ENCODE measurements at places on chromosomes 6 and 20.

DNA sequence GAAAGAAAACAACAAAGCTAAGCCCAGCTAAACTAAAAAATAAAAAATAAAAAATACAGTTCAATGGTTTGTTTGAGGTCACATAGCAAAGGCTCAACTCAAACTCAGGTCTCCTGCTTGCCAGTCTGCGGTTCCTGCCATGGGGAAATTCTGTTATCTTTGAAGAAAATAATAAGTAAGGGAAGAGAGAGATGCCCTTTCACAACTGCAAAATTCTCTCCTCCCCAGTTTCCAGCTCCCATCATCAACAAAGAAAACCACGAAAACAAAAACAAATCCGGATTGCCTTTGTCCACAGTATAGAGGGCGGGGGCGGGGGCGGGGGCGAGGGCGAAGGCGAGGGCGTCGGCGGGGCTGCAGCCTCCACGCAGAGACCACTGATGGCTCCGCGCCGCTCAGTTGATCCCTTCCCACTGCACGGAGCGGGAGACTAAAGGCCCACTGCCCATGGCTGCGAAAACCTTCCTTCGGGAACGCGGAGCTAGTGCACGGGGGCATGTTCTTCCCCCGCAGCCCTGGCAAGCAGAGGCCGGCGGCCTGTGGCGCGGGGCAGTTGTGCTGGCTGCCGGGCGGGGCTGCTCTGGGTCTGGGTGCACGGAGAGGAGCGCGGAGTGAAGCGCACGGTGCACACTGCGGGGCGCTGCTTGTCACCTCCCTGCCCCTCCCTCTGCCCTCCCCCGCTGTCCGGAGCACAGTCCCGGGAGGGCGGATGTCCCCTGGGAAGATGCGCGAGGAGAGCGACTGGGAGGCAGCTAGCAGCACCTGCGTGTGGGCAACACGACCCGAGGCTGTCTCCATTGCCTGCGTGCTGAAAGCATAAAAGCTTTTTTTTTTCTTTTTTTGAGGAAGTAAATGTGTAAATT, 54.1 kb upstream of the TPD52L1 start:
- DNase-seq, result peak; percentile 4

- DNase-seq, result no peak
Observed at GRCh38 chr6:142932889-142933288, 12.1 kb downstream of the HIVEP2 start.

DNA sequence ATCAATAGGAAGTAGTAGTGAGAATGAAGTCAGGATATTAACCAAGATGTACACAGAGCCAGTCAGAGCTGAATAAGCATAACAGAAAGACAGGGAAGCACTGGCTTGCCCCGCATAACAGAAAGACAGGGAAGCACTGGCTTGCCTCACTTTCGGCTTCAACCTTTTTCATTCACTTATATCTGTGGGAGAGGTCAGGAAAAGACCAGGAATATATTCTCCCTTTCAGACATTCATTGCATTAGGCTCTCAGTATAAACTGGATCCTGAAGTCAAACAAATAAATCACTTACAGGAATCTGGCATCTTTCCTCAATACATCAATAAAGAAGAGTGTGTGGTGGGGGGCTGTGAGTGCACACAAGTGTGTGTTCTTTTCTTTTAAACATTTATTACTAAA, 437.6 kb downstream of the C6orf118 start:
- no peak for DNase-seq

GRCh38 chr6:31070711-31071197, 41.6 kb downstream of the C6orf15 start:
- DNase-seq, result no peak

DNA sequence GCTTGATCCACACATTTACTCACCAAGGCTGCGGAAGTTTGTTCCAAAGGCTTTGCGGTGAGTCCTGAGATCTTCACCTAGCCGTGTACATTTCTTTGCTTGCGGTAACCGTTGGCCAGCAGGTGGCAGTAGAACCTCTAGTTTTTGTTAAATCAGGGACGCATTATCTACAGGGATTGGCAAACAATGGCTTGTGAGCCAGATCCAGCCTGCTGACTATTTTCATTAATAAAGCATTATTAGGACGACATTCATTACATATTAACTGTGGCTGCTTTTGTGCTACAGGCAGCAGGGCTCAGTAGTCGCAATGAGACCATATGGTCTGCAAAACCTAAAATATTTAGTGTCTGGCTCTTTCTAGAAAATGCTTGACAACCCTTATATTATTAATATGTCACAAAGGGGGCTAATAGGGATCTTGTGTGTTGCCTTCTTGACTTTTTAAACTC, 174.1 kb downstream of the DOK5 start:
- peak; percentile 57 for DNase-seq

GRCh38 chr20:20683020-20683419, 29.4 kb downstream of the RALGAPA2 start:
- DNase-seq, result no peak

GRCh38 chr6:138109042-138109997, 2.1 kb upstream of the PERP start:
- peak; percentile 65 for DNase-seq

- no peak for DNase-seq
Observed at GRCh38 chr20:10522328-10522727, 87.2 kb downstream of the SLX4IP start.

DNA sequence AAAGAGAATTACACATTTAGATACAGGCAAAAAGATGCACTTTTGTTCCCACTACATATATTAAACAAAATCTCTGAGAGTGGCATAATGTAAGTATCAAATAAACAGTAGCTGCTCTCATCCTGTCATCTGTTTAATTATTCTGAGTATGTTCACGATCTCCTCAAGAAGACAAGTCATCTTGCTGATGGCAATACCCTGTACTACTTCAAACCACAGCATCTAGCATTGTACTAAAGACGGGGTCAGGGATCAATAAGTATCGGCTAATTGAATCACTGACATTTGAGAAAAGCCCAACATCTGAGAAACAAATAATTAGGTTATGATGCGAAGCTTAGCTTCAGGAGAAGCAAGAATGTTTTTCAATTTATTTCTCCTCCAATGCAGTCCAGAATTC, 175.1 kb downstream of the PTPRK start:
- DNase-seq, result no peak

DNA sequence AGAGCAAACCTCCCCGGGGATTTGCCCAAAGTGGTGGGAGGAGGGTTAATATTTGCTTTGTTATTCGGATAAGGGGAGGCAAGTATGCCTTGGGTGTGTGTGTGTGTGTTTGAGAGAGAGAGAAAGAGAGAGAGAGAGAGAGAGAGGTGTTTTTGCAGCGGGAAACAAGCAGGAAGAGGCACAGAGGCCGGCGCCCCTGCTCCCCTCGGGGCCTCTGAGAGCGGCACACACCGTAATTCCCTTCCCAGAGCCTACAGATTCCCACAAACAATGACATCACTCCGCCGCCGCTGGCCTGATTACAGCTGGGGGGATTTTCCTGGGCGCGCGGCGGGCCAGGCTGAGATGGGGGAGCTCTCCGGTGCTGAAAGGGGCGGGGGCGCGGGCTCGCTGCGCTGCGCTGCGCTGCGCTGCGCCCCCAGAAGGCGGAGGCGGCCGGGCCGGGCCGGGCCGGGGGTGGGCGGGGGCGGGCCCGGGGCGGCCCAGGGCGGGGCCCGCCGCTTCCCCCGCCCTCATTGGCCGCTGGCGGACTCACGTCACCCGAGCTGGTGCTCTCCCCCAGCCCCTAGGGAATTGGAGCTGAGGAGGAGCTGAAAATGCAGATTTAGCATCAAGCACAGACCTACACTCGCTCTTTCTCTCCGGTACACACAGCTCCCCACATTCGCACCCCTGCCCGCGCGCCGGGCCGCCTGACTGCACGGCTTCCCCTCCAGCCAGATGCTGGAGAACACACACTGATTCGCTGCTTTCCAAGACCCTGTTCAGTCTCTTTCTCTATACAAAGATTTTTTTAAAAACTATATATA, at the start of gene PCSK2:
PCSK2 (plus strand) TSS at position 631 of the 809 bp plus-strand sequence. CDS start 266 bp downstream, outside the sequence.
- no peak for DNase-seq

All from activated CD4-positive, alpha-beta T cell treated with anti-CD3 and anti-CD28 coated beads for 4 hours (primary cell).